Suprapubic skin (tissue), 4 donors: ENCODE measurements at places on chromosomes 11 and 22.

DNA sequence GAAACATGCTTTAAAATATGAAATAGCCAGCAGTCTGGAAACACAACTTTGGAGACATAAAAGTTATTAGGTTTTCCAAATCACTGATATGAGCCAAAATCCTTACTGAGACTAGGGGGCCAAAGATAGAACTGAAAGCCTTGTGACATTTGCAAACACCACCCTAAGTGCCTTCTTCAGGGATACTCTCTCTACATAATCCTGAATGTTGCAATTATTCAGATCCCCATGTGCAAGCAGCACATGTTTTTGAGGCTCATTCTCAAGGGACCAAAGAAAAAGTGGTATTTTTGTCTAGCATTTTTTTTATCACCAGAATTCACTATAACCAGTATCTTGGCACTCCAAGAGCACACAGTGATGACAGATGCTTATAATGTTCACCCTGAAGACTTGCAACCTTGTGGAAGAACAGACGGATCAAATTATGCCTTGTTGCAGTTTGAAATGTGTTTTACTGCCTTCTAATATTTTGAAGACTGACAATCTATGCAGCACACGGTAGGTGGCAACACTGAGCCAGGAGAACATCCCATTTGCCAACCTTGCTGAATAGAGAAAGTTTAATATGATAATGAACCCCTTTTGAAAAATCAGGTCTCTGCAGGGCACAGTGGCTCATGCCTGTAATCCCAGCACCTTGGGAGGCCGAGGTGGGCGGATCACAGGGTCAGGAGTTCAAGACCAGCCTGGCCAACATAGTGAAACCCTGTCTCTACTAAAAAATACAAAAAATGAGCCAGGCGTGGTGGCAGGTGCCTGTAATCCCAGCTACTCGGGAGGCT is 78.5 kb downstream of the PLEKHA7 start:
- no peak for DNase-seq

DNA sequence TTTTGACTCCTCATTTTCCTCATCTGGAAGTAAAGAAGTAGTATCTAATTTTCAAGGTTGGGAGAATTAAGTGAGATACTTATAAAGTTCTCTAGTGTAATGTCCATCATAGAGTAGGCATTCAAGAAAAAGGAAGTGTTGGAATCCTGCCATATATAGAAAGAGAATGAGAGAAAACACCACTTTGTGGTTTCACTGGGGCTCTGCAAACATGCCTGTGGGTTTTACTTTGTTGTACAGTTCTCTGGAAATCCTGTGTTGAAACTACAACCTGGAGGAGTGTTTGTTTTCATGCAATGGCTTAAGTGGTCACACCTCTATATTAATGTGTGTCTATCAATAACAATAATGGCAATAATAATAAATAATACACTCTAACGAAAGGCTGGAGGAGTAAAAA is 741.7 kb downstream of the NELL1 start:
- DNase-seq, result no peak

DNA sequence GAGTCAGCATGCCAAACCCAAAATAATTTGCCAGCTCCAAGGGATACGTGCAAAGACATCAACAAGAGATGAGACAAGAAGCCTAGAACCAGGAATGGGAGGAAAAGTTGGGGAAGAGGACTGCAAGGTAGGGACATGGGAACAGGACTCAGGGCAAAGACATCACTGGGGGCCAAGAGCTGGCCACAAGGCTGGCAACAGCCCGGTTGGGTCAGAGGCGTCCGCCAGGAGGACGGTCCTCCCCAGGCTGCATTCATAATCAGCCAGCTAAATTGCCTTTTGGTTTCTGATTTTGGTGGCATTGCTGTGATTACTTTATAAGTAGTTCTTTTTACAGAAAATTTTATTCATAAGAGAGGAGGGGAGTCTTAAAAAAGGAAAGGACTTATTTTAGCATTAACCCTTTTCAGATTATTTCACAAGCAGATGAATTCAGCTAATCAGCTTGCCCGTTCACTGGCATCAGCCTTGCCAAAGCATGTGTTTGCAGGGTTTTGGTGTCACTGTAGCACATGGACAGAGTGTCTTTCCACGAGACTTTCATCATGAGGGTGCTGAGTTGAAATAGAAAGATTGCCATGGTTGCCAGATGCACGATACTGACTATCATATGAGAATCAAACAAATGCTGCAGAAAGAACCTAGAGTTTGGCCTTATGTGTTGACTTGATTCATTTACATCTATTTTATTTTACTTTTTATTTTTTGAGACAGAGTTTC is 23.2 kb upstream of the NAV2 start:
- DNase-seq, result no peak

DNA sequence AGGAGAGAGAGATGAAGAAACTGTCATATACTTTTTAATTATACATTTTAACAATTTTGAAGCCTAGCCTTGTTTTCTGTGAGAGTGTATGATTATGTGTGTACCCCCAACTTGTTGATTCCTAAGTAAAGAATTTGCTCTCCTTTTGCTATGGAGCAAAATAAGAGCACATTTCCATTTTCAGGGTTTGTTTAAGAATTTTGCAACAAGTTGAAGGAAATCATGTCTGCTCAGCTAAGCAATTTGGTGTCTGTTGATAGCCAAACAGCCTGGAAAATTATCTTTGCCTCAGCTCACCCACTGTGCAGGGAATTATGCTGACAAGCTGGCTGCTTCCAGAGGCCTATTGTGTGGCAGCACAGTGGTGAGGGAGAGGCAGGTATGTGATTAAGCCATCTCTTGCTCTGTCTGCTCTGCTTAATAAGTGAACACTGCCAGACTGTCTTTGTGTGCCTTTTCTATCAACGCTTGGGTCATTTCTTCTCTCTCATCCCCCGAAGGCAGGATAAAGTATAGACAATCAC is 135.1 kb upstream of the TTC12 start:
- no peak for DNase-seq

- no peak for DNase-seq
Measured at GRCh38 chr11:3867209-3868091, 12.0 kb downstream of the STIM1 start.

DNA sequence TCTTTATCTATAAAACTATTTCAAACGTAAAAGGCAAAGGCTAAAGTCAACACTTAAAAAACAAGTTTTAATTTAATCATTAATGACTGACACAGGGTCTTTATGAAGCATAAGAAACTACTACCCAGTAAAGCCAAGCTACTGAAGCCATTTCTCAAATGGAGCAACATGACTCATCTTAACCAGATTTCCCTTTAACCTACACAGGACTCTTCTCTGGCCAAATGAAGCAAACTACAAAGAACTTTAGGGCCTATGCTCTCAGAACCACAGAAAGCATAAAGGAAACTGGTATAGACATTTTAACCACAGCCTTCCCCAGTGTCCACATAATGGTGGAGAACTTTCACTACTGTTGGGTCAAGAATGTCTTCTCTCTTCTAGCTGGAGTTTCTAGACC is 34.7 kb downstream of the ALG9 start:
- no peak for DNase-seq

DNA sequence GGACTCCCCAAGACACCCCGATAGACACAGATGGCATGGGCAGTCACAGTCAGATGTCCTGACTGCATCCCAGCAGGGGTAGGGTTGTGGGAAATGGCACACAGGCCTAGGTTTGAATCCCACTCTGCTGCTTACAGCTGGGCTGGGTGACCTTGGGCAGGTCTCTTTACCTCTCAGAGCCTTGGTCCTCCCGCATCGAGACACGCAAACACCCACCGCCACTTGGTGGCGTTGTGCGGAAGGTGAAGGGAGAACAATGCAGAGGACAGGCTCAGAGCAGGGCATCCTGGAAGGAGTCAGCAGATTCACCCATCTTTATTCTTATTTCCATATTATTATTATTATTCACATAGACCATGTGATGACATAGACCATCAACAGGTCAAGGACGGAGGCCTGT is 140.5 kb downstream of the MIAT start:
- DNase-seq, result no peak

DNA sequence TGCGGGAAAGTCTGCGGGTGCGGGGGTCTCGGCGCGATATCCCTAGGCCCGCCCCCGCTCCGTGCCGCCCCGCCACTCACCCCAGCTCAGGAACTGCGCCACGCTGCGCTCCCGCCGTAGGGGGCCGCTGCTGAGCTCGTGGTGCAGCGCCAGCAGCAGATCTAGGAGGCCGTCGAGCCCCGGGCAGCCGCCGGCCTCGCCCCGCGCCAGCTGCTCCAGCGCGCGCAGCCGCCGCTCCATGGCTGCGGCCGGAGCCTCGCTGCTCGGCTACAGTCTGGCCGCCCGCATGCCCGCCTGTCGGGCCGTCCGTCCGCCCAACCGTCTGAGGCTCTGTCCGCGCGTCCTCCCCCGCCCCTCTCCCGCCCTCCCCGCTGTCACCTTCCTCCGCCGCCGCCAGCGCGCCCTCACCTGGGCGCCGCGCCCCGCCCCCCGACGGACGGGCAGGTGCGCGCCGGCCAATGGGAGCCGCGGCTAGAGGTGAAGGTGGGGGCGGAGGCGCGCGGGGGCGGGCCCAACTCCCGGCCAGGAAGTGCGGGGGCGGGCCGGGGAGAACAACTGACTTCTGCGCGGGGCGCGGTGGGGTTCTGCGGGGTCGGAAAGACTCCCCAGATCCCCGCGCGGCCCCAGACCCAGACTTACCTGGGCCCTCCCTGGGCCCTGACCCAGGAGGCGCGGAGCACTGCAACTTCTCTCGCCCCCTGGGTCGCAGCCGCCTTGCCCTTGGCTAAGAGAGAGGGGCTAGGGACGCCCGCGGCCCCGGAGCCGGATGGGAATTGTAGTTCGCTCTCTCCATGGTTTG is at the start of gene CDC42BPG:
Gene CDC42BPG (minus strand): TSS at position 324 of the 799 bp plus-strand sequence. CDS start 84 bp downstream, at position 240.
- DNase-seq, result peak; percentile 80

DNA sequence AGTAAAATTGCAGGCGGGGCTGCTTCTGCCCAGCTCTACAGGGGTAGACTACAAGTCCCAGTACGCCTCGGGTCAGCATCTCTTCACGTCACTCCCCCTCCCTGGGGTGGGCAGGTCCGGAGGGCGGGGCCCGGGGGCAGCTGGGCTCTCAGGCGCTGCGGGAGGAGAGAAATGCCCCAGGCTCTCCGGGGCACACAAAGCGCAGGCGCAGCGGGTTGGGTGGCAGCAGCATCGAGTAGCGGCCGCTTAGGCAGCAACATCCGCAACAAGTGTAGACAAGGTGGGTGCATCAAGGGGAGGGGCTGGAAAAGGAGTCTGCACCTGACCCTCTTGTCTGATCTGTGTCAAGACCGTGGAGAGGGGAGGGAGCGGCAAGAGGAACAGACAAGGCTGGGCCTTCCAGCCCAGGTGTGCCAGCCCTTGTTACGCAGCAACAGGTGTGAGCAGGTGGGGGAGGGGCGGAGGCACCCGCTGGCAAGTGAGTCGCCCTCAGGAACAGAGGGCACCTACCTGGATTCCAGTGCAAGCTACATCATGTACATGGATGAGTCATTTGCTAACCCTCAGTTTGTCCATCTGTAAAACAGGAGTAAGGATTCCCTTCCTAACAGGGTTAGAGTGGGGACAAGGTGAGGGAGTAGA is 1.2 kb downstream of the PLEKHB1 start:
- DNase-seq, result peak; percentile 85

GRCh38 chr11:37710031-37710430 is 1112.0 kb upstream of the RAG2 start:
- no peak for DNase-seq

- no peak for DNase-seq
Measured at GRCh38 chr22:32396746-32397145, 15.3 kb downstream of the RTCB start.

DNA sequence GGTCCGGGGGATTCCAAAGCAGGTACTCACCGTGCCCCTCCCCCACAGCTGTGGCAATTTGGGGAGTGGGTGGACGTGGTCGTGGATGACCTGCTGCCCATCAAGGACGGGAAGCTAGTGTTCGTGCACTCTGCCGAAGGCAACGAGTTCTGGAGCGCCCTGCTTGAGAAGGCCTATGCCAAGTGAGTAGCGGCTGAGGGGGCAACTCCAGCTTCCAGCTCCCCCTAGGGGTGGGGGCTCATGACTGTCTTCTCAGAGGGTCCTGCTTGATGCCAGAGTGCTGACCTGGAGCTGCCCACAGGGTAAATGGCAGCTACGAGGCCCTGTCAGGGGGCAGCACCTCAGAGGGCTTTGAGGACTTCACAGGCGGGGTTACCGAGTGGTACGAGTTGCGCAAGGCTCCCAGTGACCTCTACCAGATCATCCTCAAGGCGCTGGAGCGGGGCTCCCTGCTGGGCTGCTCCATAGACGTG is 4.2 kb downstream of the CAPN1 start:
- peak; percentile 60 for DNase-seq

DNA sequence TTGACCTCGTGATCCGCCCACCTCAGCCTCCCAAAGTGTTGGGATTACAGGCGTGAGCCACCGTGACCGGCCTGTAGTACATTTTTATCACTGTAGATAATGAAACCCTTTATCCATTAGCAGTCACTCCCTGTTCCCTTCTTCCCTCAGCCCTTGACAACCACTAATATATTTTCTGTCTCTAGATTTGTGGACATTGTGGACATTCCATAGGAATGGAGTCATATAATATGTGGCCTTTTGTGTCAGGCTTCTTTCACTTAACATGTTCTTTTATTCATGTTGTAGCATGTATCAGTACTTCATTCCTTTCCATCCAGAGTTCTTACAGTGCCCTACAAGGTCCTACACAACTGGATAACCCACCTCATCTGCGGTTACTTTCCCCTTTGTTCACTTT is 30.5 kb downstream of the RRM1 start:
- no peak for DNase-seq

DNA sequence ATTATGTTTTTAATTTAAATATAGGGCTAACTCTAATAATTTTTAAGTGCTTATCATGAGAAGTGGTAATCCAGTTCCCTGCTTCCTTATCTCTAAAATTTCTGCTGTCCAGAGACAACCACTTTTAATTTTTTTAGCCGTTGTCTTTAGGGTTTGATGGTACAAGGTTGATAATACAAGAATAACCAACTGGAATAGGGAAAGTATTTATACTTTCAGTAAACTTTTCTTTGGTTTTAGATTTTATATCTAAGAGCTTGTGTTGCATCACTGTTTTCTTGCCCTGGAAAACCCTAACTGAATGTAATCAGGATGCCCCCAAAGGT is 46.5 kb upstream of the ADORA2A start:
- DNase-seq, result no peak

- DNase-seq, result peak; percentile 10
Measured at GRCh38 chr11:69231466-69232018, 62.4 kb upstream of the MYEOV start.

- DNase-seq, result no peak
Measured at GRCh38 chr11:65083134-65083833, 556 bp downstream of the CDCA5 start.
